ENCODE measurements at places on chromosomes 16 and 17. TPM values are rescaled to one million over a fixed set of nuclear protein-coding genes. Genes with fewer than 3 reads are reported as not detected.

PKMYT1 gene
- total RNA-seq, result not detected

TMEM114 gene
- not detected for total RNA-seq

TP53TG3C gene
- not detected for total RNA-seq

TP53TG3B gene
- total RNA-seq, result not detected

SULT1A4 gene
- total RNA-seq, result 2.0 TPM

CCL3 gene
- total RNA-seq, result 72.5 TPM

SLFN14 gene
- total RNA-seq, result not detected

GPR142 gene
- total RNA-seq, result not detected

TM4SF5 gene
- not detected for total RNA-seq

SHPK gene
- total RNA-seq, result 6.3 TPM

CCL11 gene
- not detected for total RNA-seq

AOC3 gene
- 1.1 TPM for total RNA-seq

MPO gene
- total RNA-seq, result not detected

RHBDL1 gene
- 1.8 TPM for total RNA-seq

SULT1A3 gene
- 34.8 TPM for total RNA-seq

HOXB2 gene
- total RNA-seq, result 46.9 TPM

CD300LF gene
- 4.7 TPM for total RNA-seq

WDR81 gene
- 38.3 TPM for total RNA-seq

TBC1D3E gene
- not detected for total RNA-seq

PRDM7 gene
- total RNA-seq, result not detected

FAM171A2 gene
- 0.39 TPM for total RNA-seq

PRAC1 gene
- not detected for total RNA-seq

KRT15 gene
- total RNA-seq, result not detected

NPIPB12 gene
- 189 TPM for total RNA-seq

KRT31 gene
- total RNA-seq, result not detected

HS3ST6 gene
- not detected for total RNA-seq

NUDT16L1 gene
- total RNA-seq, result 49.3 TPM

SECTM1 gene
- 13.2 TPM for total RNA-seq

CACNG5 gene
- not detected for total RNA-seq

CRISPLD2 gene
- total RNA-seq, result 14.4 TPM

KRTAP9-1 gene
- not detected for total RNA-seq

NPW gene
- 1.7 TPM for total RNA-seq

SLC38A7 gene
- 16.7 TPM for total RNA-seq

C16orf89 gene
- total RNA-seq, result not detected

PMP22 gene
- 1.00 TPM for total RNA-seq

SF3B3 gene
- total RNA-seq, result 270 TPM
